Stimulated activated CD4-positive, alpha-beta T cell treated with anti-CD3 and anti-CD28 coated beads, Interleukin-4, amount 100 ng/mL, for 4 hours (primary cell): ENCODE measurements at places on chromosomes 2 and 18.

- no peak for DNase-seq
Measured at GRCh38 chr2:150375333-150375732, 112.1 kb downstream of the RND3 start.

- no peak for DNase-seq
Measured at GRCh38 chr2:241179899-241180298, 8.6 kb upstream of the ANO7 start.

GRCh38 chr2:128359841-128360240, 41.2 kb upstream of the HS6ST1 start:
- DNase-seq, result no peak

DNA sequence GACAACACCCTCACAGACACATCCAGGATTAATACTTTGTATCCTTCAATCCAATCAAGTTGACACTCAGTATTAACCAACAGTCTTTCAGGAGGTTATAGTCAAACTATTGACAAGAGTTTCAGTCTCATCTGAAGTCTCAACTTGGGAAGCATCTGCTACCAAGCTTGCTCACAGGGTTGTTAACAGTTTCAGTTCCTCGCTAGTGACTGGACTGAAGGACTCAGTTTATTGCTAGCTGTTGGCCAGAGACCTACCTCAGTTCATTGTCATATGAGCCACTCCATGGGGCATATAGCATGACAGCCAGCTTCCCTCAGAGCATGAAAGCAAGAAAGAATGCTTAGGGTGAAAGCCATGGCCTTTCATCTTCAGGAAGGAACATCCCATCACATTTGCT, 228.6 kb downstream of the EPHA4 start:
- DNase-seq, result no peak

GRCh38 chr2:79950526-79950925, 354.0 kb downstream of the LRRTM1 start:
- DNase-seq, result no peak

DNA sequence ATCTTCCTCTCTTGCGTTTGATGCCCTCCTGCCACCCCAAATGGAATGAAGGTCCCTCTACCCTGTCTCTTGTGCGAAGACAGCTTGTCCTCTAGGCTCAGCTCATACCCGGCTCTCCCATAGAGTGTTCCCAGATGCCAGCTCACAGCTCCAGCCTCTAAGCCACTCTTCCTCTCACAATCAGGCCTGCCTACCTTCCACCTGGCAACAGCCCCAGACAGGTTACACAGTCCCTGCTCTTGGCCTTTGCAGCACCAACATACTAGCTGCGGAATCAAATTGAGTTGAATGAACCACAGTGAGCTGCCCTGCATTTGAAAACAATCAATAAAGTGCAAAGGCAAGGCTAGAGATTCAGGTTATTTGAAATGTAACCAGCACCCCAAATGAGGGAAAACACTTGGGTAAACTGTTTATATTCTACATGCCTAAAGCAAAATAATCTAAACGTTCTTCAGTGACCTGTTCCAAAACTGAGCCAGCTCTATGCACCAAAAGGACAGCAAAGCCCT, 105.1 kb downstream of the COL4A4 start:
- no peak for DNase-seq

DNA sequence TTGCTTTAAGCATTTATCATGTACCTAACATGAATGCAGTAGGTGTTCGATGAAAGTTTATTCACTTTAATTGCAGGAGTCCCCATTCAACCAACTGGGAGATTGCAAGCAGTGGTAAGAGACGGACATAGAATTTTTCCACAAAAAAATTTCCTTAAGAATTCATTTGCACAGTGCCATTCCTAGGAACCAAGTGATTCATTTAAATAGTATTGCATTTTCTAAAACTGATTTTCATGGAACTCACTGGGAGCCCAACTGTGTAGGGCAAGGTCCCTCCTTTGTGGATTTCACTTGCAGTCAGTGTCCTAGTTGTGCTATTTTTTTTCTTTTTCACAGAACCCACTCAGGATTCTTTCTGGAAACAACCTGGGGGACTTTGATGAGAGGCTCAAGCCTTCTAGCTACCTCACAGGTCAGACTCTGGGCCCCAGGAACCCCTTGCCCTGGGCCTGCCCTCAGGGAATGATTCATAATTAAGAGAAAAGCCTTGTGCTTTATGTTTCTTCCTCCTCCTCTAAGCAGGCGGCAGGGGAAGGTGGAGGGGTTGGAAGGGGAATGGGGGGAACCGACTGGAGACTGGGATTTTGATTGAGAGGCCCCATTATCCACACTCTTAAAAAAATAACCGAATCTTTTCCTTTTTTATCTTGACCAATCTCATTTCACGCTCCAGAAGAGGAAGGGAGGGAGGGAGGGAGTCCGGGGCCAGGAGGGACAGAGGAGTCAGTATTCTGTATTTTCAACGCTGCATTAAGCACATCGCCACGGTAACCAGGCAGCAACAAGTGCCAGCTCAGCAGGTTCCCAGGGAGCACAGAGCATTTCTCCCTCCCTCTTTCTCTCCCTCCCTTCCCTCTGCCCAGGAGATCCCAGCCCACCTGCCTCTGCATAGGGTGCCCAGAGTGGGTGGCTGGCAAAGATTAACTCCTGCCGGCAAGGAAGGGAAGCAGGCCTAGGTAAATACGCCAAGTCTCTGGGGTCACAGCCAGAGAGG, 51.8 kb downstream of the PSD4 start:
- DNase-seq, result no peak

GRCh38 chr2:157336137-157337010, 10.8 kb upstream of the ERMN start:
- peak; percentile 12 for DNase-seq

- no peak for DNase-seq
Measured at GRCh38 chr2:12059616-12060441, 313.4 kb downstream of the LPIN1 start.

DNA sequence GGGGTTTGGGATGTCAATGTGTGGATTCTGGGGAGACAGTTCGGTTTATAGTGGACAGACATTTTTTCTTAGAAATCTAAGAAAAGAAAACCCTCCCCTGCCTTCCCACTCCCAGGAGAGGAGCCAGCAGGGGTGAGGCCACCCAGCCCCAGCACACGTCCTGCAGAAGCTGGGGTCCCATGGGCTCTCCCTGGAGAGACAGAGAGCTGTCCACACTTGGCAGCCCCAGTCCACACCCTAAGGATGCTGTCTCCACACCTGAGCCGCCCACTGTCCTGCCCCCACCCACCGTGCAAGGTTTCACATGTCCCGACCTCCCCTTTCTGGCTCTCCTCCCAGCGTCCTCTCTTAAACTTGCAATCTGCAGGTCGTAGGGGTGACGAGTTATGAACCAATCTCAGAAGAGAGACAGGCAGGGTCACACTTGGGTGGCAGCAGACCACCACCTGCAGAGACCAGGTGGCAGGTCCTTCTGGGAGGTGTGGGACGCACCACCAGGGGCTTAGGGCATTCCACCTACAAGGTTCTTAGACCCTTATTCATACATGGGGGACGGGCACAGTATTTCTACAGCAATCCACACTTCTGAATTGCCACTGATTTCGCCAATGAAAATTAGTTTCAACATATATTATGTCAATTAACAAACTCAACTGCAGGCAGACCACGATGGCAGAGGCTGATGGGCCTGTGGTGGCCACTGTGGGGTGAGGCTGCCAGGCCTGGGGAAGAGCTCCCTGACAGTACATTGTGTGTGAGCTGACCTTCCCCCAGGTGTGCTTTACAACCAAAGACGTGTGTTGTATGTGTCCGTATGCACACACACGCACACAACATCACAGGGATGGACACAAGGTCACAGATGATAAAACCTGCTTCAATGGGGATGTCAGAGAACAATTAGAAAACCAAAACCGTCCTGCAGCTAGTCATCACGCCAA, 158.5 kb downstream of the TPO start:
- no peak for DNase-seq

- no peak for DNase-seq
Measured at GRCh38 chr2:214481204-214481603, 70.3 kb downstream of the VWC2L start.

DNA sequence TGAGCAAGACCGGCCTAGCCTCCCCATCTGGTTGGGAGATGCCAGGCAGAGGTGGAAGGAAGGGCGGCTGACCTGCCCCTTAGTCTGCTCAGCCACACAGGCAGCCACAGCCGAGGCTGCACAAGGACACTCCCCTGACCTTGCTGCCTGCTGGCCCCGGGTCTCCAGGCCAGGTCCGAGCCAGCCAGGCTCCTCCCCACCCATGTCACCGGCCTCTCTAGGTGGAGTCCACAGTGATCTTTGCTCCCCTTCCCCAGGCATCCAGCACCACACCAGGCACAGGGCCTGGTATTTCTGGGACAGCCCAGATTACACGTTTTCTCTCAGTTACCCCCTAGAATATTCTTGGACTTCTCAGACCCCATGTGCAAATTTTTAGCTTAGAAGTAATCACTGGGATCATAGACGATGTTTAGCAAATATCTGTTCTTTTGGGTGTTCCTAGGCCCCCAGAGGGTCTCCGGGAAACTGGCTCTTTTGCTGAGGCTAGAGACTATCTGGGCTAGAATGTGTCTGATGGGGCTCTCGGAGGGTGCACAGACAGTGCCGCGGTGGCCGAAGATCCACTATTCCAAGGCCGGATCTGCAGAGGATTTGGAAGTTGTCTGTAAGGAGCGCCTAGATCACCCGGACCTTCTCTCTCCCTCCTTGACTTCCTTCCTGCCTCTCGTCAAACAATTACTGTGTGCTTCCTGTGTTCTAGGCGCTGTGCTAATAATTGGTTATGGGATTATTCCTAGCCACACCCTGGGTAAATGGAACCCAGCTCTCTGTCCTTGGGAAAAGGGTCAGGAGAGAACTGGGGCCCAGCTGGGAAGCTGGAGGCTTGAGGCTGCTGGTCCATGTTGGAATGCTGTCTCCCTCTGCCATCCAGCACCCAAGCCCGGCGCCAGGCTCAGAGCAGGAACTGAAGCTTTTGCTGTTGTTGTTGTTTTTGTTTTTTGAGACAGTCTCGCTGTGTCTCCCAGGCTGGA, 46.9 kb downstream of the ODC1 start:
- DNase-seq, result no peak

- DNase-seq, result no peak
Measured at GRCh38 chr18:52287151-52287550, 52.8 kb upstream of the DCC start.

- DNase-seq, result no peak
Measured at GRCh38 chr2:11822746-11823451, 76.5 kb downstream of the LPIN1 start.

- no peak for DNase-seq
Measured at GRCh38 chr2:225496568-225496967, 97.1 kb downstream of the NYAP2 start.

DNA sequence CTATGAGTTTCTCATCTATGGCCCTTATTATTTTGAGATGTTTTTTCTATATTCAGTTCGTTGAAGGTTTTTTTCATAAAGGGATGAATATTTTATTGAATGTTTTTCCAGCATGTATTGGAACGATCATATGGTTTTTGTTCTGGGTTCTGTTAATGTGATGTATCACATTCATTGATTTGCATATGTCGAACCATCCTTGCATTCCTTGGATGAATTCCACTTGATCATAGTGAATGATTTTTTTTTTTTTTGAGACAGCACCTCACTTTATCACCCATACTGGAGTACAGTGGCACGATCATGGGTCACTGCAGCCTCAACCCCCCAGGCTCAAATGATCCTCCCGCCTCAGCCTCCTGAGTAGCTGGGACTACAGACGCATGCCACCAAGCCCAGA, 5.5 kb upstream of the NEMP2 start:
- DNase-seq, result no peak

GRCh38 chr2:25697559-25698341, 24.4 kb upstream of the DTNB start:
- DNase-seq, result no peak

GRCh38 chr2:43415592-43415991, 180.2 kb downstream of the THADA start:
- no peak for DNase-seq

DNA sequence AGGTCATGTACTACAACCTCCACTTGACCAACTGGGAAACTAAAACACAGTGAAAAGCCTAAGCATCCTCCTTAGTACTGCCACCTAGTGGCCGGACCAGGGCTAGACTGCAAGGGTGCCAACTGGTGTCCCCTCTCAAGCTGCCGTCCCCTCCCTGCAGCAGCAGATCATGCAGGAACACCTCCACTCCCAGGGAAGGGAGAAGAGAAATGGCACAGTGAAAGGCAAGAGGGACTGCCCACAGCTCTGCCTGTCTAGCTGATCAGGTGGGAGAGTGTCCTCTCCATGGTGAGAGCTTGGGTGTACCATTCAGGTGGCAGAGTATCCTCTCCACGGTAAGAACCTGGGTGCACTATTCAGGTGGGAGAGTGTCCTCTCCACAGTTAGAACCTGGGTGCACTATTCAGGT, 78.1 kb downstream of the AAK1 start:
- DNase-seq, result peak; percentile 59

DNA sequence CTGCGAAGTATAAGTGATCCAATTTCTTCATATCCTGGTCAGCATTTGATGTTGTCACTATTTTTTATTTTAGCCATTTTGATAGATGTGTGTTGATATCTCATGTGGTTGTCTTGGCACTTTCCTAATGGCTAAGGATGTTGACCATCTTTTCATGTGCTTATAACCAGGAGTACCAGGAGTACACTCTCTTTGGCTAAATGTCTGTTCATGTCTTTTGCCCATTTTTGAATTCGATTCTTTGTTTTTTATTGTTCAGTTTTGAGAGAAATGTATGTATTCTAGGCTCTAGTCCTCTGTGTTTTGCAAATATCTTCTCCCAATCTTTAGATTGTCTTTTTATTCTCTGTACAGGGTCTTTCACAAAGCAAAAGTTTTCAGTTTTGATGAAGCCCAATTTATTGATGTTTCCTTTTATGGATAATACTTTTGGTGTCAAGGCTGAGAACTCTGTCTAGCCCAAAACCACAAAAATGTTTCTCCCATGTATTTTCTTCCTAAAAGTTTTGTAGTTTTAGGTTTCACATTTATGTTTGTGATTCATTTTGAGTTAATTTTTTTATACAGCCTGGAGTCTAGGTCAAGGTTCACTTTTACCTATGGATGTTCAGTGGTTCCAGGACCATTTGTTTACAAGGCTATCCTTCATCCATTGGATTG, 65.4 kb downstream of the SDC1 start:
- no peak for DNase-seq

DNA sequence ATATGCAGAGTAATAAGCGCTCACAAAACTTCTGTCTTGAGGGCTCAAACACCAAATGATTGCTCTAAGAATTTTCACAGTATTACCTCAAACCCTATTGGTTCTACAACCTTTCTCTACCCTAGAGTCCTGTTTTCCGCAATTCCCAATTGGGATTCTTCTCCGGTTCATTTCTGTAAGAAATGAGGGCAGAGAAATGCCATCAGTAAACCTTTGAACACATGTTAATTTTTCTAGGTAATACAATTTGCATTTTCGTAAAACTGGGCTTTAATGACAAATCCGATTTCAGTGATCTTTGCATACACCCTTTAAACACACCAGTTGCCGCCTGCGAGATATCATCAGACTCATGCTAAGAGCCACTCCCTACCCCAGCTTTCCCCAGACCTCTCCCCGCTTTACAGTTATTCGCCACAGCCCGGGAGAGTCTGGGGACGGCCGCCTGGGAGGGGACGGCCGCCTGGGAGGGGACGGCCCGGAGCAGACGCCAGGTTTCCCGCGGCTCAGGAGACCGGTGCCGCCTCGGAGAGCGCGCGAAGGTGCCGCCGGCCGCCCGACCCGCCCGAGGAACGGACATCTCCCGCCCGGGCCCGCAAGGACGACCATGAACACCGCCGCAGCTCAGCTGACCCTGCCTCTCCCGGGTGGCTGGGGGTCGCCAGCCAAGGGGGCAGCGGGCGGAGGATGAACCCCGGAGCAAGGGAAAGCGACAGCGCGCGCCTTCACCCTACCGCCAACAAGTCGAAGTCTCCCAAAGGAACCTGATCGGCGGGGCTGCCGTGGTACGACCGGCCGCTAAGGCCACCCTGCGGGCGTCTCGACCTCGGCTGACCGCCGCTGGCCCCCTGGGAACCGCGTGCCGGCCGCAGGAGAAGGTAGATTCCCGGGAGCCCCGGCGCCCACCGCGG, 463 bp downstream of the SMC6 start:
- no peak for DNase-seq
